ENCODE measurements at places on chromosomes 12 and 14. TPM values are rescaled to one million over a fixed set of nuclear protein-coding genes. Genes with fewer than 3 reads are reported as not detected.

The DDHD1 gene
- 15.2 TPM for total RNA-seq

The TPH2 gene
- 0.14 TPM for total RNA-seq

The KIF26A gene
- total RNA-seq, result 2.7 TPM

The TMEM119 gene
- 7.1 TPM for total RNA-seq

The FGF23 gene
- total RNA-seq, result not detected

The CLEC4C gene
- total RNA-seq, result not detected

The PCED1B gene
- 11.9 TPM for total RNA-seq

The MON2 gene
- 57.1 TPM for total RNA-seq

The RPGRIP1 gene
- total RNA-seq, result not detected

The ATXN7L3B gene
- total RNA-seq, result 16.9 TPM

The RAPGEF3 gene
- 13.8 TPM for total RNA-seq

The PRB2 gene
- not detected for total RNA-seq

The KLHL33 gene
- total RNA-seq, result 1.4 TPM

The SCAF11 gene
- total RNA-seq, result 165 TPM

The NYNRIN gene
- 7.1 TPM for total RNA-seq

The CAPZA3 gene
- not detected for total RNA-seq

The LBHD2 gene
- total RNA-seq, result not detected

The TNFAIP2 gene
- total RNA-seq, result 39.6 TPM

The TBX5 gene
- total RNA-seq, result not detected

The SPTB gene
- total RNA-seq, result 2.5 TPM

The CCDC38 gene
- total RNA-seq, result not detected

The SRRM4 gene
- not detected for total RNA-seq

The GALNT8 gene
- total RNA-seq, result 3.6 TPM

The EPYC gene
- total RNA-seq, result not detected
